ENCODE measurements at places on chromosomes 1 and 21.

GRCh38 chr1:16727190-16728111 is 12.9 kb upstream of the RNU1-4 start:
- DNase-seq, result peak; percentile 43

DNA sequence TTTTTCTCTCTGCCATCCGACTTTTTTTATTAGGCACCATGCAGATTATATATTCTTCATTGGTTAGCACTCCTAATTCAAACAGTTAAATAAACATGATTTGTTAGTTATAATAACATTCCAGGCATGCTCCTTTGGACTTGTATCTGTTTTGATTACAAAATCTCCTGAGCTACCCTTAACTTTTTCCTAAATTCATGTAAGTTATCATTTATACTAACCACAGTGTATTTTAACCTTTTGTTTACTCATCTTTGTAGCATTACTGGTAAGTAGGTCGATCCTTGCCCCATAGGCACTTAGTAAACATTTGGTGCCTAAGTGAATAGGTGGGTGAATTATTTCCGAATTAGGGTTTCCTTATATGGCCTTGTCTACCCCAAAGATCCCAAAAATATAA is 43.8 kb downstream of the MIER1 start:
- no peak for DNase-seq

DNA sequence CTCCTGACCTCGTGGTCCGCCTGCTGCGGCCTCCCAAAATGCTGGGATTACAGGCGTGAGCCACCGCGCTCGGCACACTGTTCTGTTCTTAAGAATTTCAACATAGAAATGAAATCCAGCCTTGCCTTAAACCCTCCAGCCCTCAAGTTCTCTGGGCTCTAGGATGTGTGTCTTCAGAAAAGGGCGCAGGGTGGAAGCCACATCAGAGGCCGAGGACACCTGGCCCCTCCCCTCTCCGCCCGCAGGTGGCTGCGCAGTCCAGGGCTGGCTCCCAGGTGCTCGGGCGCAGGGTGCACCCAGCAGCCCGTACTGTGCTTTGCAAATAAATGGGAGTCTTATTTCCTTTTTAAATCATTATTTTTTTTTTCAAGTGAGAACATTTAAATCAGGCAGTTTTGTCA is 2.0 kb upstream of the C1orf174 start:
- DNase-seq, result no peak

GRCh38 chr1:84540759-84541158 is 33.5 kb downstream of the CTBS start:
- DNase-seq, result no peak

DNA sequence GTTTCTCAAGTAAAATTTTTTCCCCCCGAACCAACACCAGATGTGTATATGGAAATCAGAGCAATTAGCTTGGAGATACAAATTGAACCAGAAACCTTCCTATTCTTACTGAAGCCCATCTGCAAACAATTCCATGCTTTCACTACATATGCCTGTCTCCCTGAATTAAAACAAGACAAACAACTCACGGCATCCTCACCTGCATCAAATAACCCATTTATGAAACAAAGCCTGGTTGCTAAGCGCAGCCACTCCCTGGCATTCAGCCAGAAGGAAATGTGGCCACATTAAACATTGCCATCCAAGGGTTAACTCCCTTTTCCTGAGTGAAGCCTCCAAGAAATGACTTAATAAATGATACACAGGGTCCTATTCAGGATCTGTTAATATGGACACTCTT is 55.3 kb downstream of the APP start:
- DNase-seq, result no peak

DNA sequence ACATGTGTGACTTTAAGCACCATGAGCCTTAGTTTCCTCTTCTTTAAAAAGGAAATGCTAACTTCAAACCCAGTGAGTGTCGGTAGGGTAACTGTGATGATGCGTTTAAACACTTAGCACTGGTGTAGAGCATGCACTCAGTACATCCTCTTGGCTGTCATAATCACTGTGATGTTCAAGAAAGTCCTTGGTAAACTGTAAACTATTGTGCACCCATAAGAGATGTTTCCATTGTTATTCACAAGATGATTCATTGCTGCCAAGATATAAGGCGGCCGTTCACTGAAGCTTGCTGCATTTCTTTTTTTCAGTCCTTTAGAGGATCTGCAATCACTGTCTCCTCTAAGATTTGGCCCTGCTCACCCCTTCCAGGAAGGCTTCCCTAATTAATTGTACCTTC is 61.8 kb upstream of the DAB1 start:
- DNase-seq, result no peak

GRCh38 chr1:240033406-240033805 is 58.3 kb upstream of the FMN2 start:
- no peak for DNase-seq

- DNase-seq, result no peak
Observed at GRCh38 chr1:55245781-55246180, 30.6 kb upstream of the USP24 start.

DNA sequence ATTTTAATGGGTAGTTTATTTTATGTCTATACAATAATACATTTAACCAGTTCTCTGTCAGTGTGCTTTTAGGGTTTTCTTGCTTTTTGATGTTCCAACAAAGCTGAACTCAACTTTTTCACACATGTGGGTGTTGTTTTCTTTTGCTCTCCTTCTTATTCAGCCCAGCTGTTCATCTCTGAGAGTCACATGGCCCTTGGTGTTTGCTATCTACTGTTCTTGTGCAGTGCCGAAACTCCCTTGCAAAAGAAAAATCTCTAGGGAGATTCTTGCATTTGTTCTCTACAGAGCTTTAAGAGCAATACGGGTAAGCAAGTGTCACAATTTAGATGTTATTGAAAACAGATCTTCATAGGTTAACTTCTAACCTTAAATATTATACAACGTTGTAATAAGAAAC is 281.1 kb upstream of the CXADR start:
- DNase-seq, result no peak

GRCh38 chr1:58136387-58136786 is 410.1 kb downstream of the OMA1 start:
- DNase-seq, result no peak

- DNase-seq, result no peak
Observed at GRCh38 chr1:3940754-3941345, 40.8 kb upstream of the C1orf174 start.

GRCh38 chr1:50605186-50605875 is 182.1 kb upstream of the DMRTA2 start:
- peak; percentile 41 for DNase-seq

DNA sequence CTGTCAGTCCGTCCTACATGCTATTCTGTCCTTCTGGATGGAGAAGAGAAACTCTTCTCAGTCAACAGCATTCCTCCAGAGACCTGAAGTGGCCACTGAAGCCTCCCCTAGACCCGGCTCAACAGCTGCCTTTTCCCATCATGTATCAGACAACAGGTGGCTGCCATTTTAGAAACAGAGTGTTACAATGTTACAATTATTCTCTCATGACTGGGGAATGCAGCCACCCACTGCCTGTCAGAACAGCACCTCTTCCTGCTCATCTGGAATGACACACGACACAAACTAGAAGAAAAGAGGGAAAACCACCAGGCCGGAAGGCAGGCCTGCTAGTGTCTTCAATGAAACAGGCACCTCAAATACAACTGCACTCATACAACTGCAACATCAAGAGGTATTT is 105.3 kb downstream of the PGBD5 start:
- DNase-seq, result no peak

- no peak for DNase-seq
Observed at GRCh38 chr1:204904228-204904810, 33.7 kb downstream of the NFASC start.

Measured in D341Med (cell line).